ENCODE measurements at places on chromosomes 5 and 9.

GRCh38 chr5:154587123-154588026 is 109.3 kb upstream of the HAND1 start:
- peak; percentile 5 for DNase-seq

DNA sequence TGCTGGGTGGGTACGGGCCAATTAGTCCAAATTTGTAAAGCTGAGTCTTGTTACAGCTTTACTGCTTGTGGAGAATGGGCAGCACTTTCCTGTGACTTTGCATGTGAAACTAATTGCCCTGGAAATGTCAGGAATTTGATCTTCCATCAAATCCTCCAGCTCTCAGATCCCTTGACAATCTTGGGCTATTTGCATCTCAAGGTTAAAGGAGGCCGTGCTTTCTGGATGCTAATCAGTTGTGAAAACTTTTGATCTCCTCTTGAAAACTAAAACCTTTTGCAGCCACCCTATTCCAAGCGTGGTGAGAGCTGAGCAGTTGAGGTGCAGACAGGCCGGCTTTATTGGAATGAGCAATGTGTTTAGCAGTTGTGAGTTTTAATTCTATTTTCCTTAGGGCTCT is 68.0 kb upstream of the CLINT1 start:
- DNase-seq = peak; percentile 5

DNA sequence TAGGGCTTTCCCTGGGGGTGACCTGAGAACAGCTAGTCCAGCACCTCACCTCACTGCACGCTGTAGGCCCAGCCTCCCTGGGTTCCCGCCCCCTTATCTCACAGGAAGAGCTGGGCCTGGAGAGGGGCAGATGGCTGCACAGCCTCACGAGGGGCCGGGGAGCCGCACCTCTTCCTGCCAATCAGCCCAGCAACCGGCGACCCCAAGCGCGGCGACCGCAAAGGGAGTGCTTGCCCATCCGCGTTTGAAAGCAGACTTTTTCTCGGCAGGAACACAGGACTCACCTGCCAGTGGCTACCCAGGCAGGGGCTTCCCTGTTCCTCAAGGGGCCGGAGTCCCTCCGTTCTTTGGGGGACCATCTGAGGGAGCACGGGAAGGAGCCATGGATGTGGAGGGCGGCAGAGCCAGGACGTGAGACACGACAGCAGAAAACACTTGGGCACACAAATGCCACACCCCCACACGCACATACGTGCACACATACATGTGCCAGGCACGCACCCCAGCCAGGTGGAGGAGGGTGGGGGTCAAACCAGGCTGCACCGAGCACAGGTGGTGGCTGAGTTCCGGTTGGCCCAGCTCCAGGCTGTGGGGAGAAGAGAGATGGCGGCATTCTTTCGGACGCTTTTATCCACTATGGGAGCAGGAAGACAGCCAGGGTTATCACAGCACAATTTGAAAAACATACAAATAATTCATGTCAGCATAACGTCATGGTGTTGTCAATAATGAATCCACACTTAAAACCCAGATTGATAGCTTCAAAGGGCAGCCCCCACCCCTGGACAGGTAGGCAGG is 11.3 kb downstream of the TMEM250 start:
- no peak for DNase-seq

GRCh38 chr5:178083922-178084321 is 29.4 kb upstream of the N4BP3 start:
- no peak for DNase-seq

DNA sequence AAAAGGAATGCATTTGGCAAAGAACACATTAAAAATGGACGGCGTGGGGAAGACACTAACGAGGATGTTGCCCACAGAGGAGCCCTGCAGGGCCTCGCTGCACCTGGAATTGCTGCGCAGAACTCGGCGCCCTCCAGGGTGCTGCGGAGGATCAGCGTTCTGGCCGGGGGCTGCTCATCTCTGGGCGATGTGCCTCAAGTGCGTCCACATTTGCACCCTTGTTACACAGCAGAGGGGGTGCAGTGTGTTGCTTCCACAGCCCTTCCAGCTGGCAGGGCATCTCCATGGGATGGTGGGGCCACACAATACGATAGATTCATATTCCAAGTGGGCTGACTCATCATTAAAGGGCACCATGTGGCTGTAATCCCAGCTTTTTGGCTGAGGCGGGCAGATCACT is 63.1 kb downstream of the AK8 start:
- no peak for DNase-seq

DNA sequence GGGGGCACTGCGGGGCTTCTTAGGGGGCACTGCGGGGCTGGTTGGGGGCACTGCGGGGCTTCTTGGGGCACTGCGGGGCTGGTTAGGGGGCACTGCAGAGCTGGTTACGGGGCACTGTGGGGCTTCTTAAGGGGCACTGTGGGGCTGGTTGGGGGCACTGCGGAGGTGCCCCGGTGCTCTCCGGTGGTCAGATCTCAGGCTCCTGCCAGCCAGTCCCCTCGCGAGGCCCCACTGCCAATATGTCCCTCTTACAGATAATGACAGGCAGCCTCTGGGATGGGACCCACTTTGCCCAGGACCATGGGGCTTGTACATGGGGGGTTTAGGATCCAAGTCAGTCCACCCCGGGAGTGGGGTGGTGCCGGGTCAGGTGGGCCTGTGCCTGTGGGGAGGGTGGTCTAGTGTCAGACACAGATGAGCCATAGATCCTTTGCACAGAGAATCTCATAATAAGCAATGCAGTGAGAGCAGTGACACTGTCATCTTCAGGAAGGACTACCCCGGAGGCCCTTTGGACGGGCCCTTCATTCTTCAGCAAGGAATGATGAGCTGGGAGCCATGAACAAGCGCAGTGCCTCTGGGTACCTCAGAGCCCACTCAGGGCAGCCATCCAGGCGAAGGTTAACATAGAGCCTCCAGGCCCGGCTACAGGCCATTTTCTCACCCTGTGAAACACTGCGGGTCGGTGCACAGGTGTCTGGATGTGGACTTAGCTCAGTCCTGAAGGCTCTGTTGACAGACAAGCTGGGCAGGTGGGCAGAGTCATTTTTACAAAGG is 38.2 kb downstream of the COL5A1 start:
- no peak for DNase-seq

DNA sequence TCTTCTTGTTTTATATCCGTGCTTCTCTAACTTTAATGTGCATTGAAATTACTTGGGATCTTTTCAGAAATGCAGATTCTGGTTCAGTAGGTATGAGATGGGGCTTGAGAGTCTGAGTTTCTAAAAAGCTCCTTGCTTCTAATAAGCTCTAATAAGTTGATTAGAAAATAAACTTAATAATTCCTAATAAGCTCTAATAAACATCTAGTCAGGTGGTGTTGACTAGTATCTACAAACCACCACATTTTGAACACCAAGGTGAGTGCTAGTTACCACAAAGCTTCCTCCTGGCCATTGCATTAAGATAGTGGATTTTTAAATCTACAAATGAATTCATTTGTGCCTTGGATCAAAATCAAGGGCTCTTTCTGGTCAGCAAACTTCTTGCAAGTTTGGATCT is 5.3 kb downstream of the TMOD1 start:
- DNase-seq = no peak

- DNase-seq = no peak
Observed at GRCh38 chr5:147920420-147921030, 14.2 kb upstream of the C5orf46 start.

GRCh38 chr9:137700911-137701310 is 82.1 kb downstream of the EHMT1 start:
- no peak for DNase-seq

- DNase-seq = peak; percentile 93
Observed at GRCh38 chr9:34651876-34652601, at the start of gene IL11RA. IL11RA (plus strand) TSS chr9:34652185; CDS start chr9:34655218, 3,033 bp downstream.

- peak; percentile 73 for DNase-seq
Observed at GRCh38 chr9:95815133-95815532, 60.4 kb upstream of the ERCC6L2 start.

GRCh38 chr5:96431376-96432187 is 1.5 kb downstream of the PCSK1 start:
- DNase-seq = peak; percentile 32

DNA sequence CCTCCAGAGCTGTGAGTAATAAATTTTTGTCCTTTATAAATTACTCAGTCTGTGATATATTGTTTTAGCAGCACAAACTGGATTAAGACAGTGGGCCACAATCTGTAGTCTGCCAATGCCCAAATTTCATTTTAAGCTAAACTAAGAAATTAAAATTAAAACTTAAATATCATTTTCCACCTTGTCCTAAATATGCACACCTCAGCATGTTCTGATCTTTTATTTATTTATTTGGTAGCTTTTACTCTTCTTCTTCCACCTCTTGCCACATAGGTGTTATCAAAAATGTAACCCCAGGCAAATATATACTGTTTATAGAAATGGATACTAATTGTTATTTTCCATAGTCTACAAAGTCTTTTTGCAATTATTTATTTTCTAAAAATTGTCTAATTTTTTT is 1102.2 kb upstream of the COX7C start:
- no peak for DNase-seq

GRCh38 chr9:81598123-81598497 is 91.2 kb downstream of the TLE1 start:
- no peak for DNase-seq

GRCh38 chr9:131238402-131239021 is 37.8 kb downstream of the FAM78A start:
- peak; percentile 30 for DNase-seq

DNA sequence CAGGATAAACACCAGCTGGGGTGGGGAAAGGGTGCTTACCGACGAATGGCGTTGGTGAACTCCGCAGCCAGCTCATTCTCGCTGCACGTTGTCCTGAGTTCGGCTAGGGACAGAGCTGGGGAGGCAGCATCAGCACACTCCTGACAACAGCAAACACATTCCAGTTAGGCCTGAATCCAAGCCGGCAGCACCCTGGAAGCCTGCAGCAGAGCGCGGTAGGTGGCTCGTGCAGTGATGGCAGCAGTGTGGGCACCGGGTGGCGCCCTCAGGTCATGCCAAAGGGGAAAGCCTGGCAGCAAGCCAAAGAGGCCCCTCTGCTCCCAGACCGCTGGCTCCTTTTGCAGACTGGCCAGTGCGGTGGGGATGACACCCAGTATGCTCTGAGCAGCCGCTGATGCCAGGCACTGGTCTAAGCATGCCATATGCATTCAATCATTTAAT is 66.9 kb downstream of the DCP2 start:
- DNase-seq = peak; percentile 42

DNA sequence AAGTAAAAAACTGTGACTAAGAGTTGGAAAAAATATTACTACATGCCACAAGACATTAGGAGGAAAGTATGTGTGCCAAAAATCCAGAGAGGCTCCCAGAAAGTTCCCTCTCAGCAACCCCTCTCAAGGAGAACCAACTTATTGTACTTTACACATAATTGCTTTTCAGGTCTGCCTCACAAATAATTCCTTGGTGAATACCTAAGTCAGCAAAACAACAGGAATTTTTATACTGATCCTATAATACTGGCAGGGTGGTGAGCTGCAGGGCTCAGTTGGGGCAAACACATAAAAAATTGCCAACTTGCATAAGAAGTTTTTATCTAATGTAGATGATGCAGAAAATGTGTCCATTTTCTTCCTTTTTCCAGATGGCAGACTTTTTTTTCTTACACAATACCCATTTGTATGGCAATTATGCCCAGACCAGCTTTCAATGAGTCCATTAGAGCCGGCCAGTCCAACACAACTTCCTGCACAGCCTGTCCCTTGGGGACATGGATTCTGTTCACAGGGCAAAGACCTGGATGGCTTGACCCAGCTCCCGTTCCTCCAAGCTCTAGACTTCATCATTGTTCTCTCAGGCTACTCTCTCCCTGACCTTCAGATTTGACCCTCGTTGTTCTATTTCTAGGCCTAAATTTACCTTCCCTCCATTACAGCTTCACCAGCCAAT is 31.3 kb downstream of the MARCHF3 start:
- no peak for DNase-seq

DNA sequence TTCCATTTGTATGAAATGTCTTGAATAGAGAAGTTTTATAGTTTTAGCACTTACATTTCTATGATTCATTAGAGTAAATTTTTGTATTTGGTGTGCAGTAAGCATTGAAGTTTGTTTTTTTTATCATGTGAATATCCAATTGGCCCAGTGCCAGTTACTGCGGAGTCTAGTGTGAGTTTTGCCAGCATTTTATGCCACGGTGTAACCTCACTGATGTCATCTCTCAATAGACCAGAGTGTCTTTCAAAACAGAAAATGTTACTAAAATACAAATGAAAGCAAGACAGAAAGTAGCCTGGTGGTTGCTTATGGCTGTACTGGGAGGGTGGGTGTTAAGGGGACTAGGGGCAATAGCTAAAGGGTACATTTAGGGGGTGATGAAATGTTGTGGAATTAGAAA is 62.8 kb downstream of the IPPK start:
- DNase-seq = peak; percentile 75

DNA sequence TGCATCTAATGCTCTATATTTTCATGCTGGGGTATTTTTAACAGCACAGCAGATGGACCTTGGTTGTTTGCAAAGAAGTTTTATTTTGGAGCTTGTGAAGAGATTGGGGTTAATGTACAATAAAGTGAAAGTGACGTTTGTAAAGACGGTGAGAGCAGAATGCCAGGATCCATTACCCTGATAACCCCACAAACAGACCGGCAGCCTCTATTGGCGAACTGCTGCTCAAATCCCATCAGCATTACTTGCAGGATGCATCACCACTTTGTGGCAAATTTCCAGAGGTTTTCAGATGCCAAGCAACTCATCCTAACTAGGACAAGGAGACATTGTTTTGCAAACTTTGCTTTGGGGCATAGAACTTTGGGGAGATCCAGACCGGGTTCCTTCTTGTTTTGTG is 383.3 kb upstream of the ZNF462 start:
- peak; percentile 34 for DNase-seq

DNA sequence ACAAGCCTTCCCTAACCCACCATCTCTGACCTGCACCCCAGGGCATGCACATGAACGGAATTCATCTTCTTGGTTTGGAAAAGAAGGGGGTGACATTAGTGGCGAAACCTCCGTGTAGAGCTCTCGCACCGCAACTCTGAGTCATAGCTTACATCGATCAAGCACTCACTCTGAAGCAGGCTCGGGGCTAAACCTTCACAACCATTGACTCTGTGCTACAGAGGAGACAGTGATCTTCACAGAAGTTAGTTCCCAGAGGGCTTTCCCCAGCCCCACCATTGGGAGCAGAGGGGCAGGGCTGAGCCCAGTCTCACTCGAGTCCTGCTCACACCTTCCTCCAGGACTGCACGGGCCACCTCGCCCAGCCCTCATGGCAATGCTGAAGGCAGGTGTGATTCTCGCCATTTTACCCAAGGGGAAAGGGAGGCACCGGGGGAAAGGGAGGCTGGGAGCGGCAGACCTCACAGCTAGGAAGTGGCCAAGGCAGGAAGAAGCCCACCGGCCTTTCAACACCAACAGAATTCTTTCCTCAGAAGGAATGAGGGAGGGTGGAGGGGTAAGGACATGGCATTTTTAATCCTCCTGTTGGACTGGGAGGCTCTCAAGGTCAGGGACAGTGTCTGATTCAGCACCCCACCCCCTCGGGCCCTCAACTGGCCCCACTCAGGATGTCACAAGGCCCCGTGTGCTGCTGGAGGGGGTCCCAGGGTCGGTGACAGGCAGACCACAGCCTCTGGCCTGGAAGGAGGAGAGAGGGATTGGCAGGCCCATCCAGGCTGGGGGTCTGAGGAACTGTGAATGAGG is 25.9 kb upstream of the IL17B start:
- peak; percentile 94 for DNase-seq

Data from EH (cell line).